ENCODE measurements at places on chromosomes 1 and 21.

DNA sequence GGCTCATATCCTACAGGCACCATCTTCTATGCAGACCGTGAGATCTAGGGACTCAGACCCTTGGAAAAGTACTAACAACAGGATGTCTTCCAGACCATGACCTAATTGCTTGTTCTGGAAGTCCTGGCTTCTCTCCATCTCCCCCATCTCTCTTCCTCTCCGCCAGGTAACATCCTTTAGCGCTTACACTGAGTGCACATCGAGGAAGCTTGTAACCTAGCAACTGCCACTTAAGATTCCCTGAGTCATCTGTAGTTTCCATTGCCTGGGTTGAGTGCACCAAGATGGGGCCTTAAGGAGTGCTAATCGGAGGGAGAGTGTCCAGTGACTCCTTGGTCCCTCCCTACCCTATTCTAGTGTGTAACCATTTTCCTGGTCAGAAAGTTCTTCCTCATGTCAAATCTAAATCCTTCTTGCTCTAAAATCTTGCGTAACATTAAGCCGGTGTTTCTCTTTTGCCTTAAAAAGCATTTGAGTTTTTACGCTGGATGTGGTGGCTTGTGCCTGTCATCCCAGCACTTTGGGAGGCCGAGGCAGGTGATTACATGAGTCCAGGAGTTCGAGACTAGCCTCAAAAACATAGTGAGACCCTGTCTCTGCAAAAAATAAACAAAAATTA lies 9.7 kb downstream of the KLHDC8A start:
- H3K36me3 ChIP-seq: no peaks in the 10 kb centered on the region
- no peak overlapping the region for H3K27ac ChIP-seq
- H3K27me3 ChIP-seq: peaks cover 58% of the 10 kb centered on the region
- H3K4me1 ChIP-seq: no peaks in the 10 kb centered on the region
- DNase-seq: peak; percentile 76
- no peak overlapping the region for H3K4me3 ChIP-seq

DNA sequence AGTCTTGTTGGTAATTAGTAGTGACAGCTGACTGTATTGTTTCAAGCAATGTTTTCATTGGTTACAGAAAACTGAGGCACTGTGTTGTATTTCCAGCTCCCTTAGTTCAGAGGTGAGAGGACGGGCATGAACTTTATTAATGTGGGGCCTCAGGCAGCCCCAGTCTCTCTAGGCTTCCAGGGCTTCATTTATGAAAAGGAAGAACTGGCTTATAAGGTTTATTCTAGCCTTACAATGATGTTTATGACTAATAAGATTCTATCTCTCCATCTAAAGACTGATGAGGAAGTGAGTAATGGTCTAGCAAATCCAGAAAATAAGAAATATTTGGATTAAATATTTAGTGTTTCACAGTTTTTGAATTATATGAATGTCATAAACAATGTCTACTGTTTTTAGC lies 41.5 kb downstream of the CBS start:
- H3K27ac ChIP-seq: no peak overlapping the region
- H3K4me1 ChIP-seq: no peaks in the 10 kb centered on the region

DNA sequence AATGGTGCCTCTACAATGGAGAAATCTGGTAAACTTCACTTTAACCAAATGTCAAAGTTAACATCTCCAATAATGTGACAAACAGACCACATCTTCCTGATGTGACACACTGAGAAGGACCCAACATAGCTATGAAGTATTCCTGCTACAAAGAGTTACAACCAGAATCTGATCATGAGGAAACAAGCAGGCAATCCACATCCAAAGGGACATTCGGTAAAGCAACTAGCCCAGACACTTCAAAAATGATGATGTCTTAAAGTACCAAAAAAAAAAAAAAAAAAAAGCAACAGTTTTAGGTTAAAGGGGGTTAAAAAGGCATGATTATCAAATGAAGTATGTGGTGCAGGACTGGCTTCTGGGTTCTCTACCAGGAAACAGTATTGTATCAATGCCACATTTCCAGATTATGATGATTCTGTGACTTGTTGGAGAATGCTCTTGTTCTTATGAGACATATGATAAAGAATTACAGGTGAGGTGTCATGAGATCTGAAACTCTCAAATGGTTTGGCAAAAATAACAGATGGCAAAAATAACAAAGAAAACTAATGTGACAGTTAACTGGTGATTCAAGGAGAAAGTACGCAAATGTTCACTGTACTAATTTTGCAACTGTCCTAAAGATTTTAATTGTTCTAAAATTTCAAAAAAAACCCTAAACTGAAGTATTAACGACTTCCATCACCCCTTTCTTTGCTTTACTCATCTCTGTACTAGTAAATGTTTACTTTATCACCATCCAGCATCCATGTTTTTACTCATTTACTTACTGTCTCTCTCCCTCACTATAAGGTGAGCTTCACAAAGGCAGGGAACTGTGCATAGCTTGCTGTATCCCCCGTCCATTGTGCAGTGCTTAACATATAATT lies 2.8 kb downstream of the CD58 start:
- H3K27ac ChIP-seq: no peak overlapping the region
- no peak overlapping the region for H3K4me3 ChIP-seq
- peaks cover 4% of the 10 kb centered on the region for H3K27me3 ChIP-seq
- H3K36me3 ChIP-seq: no peaks in the 10 kb centered on the region
- H3K4me1 ChIP-seq: peaks cover 3% of the 10 kb centered on the region

DNA sequence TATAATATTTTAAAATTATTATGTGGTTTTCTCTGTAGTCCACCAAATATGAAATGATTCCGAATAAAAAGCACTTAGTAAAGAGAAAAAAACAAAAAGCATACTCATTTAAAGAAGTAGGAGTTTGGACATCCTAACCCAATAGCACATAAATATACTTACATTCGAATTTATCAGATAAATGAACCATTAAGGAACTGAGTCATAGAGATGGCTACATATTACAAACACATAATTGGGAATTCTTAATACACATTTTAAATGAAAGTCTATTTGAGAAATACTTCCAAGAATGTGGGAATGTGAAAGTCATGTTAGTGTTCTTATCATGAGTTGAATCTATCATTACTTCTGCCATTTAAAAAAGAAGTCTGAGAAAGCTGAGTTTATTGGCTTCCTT lies 75.0 kb downstream of the USP24 start:
- H3K4me3 ChIP-seq: no peak overlapping the region
- H3K27ac ChIP-seq: no peak overlapping the region
- DNase-seq: no peak
- no peaks in the 10 kb centered on the region for H3K4me1 ChIP-seq
- H3K36me3 ChIP-seq: peaks cover 12% of the 10 kb centered on the region

DNA sequence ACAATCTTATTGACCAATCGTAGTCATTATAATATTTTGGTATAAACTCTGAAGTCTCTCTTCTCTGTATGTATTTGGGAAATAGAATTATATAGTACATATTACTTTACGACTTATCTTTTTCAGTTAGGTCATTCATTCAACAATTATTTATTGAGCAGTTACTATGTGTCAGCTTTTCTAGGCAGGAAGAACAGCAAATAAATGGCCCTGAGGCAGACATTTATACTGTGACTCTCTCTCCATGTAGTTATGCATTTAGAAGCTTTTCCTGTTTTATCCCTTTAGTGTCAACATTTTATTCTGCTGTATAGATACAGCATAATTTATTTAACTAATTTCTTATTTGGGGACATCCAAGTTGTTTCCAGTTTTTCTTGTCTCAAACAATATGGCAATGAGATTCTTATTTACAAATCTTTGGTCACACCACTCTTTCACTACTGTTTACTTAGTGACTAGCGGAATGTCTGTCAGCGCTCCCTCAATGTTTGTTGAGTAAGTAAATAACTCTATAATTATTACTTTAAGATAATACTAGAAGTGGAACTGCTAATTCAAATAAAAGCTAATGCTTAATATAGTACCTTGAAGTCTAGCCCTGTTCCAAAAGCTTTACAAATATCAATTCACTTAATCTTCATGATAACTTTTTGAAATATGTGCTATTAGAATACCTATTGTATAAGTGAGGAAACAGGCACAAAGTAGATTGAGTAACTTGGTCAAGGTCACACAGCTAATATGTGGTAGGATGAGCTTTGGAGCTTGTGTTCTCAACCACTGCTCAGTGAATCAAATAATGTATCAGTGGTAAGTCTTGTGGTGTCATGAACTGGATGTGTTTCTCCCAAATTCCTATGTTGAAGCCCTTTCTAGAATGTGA lies 465.6 kb downstream of the SIPA1L2 start:
- H3K36me3 ChIP-seq: no peaks in the 10 kb centered on the region
- H3K4me1 ChIP-seq: no peaks in the 10 kb centered on the region
- H3K4me3 ChIP-seq: no peak overlapping the region
- no peaks in the 10 kb centered on the region for H3K27me3 ChIP-seq
- no peak for DNase-seq

DNA sequence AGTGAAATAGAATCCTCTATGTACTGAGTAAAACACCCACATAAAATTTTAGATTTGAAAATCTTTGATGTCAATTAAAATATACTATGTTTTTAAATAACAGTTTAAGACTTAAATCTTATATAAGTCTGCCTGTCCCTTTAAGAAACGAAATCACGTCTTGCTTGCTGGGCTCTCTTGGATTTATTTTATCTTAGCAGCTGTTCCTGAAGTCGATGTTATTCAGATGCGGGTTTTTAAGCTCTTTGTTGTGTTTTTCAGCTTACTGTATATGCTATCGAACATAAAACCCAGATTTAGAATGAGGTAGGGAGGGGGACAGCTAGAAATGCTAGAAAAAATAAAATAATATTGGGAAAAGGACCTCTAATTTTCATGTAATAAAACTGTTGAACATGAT lies 11.1 kb upstream of the SSX2IP start:
- H3K36me3 ChIP-seq: no peaks in the 10 kb centered on the region
- no peak for DNase-seq
- peak overlapping the region; percentile 4 for H3K4me3 ChIP-seq
- H3K4me1 ChIP-seq: peaks cover 16% of the 10 kb centered on the region
- H3K27me3 ChIP-seq: no peaks in the 10 kb centered on the region

All from fibroblast of lung (primary cell).